H9 (cell line): ENCODE measurements at places on chromosomes 4 and X. TPM values are rescaled to one million over a fixed set of nuclear protein-coding genes. Genes with fewer than 3 reads are reported as not detected.

Gene IL1RAPL2
- total RNA-seq, result 0.13 TPM in 1 of 2 replicates, not detected in the other

Gene TMEM31
- 0.55 and 0.64 TPM in 2 replicates for total RNA-seq

Gene STATH
- total RNA-seq, result not detected in 2 replicates

Gene SERTM2
- 0.22 and 0.29 TPM in 2 replicates for total RNA-seq

Gene GLUD2
- 0.99 and 1.0 TPM in 2 replicates for total RNA-seq

Gene BRS3
- total RNA-seq, result not detected in 2 replicates

Gene DKC1
- 160 and 164 TPM in 2 replicates for total RNA-seq

Gene HMX1
- total RNA-seq, result 0.26 and 0.31 TPM in 2 replicates

Gene MAGEA10
- total RNA-seq, result not detected in 2 replicates

Gene MAGED1
- 163 and 169 TPM in 2 replicates for total RNA-seq

DNA sequence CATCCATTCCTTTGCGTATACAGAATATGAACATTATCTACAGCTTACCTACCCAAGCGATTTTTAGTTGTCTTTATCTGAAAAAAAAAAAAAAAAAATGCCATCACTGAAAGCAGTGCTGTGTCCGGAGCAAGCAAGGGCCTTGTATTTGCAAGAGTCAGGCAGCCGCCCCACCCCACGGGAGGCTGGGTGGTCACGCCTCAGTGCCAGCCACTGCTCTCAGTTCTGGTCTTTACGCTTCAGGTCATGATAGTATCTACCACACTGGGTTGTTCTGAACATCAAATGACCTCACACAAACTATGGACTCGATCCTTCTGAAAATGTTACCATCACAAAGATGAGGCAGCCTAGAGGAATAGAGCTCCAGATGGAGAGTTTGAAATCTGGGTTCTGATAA, 62.7 kb upstream of the HELT start:
- peak; percentile 0 for DNase-seq

GRCh38 chr4:25925486-25926201, 11.6 kb downstream of the SMIM20 start:
- DNase-seq, result peak; percentile 55

DNA sequence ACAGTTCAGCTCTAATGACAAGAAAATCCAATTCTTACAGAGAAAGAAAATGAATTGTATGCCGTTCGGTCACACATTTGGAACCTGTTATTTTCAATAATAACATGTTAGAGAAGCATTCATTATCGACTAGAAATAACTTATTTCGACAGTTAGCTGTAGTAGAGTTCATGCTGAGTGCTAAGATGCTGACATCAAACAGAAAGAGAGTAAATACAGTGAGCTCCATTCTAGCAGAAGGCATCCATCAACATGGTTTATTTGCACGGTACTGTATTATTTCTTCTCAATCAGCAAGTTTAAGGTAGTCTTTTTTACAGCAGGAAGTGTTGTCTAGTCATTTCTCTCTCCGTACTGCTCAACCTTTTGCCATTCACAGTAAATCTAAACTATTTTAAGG, 732.1 kb downstream of the STIM2 start:
- no peak for DNase-seq

GRCh38 chr4:41120297-41121217, 93.8 kb downstream of the APBB2 start:
- no peak for DNase-seq

DNA sequence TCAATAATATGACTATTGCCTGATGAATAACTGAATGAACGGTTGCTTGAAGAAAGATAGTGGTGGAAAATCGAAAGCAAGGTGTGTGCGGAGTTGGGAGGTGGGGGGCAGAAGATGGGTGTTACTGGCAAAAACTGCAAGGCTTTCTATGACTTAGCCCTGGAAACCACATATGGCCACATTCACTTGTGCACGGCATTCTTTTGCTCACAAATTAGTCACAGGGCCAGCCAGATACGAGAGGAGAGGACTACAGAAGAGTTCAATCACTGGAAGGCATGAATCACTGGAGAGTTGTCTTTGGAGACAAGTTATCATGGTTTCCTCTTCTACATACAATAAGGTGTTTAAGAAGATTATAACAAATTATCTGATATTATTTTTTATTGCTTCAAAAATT, 626.5 kb upstream of the CPEB2 start:
- DNase-seq, result no peak

GRCh38 chr4:179989975-179990374, 2253.2 kb upstream of the TENM3 start:
- no peak for DNase-seq

DNA sequence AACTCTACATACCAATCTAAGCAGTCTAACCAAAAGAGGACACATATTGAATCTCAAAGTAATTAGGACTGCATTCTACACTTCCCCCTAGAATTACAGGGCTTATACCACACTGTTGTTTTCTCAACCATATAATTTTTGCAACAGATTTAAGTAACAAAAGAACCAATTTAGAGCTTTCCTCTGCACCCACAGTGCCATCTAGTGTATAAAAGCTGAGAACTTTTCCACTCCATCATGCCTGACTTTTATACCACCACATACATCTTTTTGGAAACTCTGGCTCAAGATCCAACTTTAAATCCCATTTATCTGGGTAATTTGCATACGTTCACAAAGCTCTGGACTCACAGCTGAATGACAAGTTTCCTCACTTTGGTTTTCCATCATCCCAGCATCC, 99.5 kb downstream of the EFHC2 start:
- DNase-seq, result no peak

- no peak for DNase-seq
Observed at GRCh38 chr4:52576326-52576725, 82.8 kb downstream of the USP46 start.

DNA sequence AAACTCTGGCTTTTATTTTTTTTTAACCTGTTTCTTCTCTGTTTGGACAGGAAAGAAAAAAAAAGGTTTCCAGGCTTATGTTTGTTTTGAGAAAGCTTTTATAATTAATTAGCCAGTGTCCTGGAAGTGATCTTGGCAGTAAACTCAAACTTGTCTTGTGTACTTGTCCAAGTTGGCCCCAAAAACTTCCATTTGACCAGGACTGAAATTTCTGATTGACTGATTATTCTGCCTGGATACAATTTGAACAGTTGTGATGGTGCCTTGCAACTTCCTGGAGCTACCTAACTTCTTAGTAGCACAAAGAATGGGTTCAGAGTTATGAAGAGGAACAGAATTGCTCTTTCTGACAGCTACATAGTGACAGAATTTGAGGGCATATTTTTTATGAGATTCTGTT, 62.0 kb downstream of the SLC4A4 start:
- DNase-seq, result no peak

DNA sequence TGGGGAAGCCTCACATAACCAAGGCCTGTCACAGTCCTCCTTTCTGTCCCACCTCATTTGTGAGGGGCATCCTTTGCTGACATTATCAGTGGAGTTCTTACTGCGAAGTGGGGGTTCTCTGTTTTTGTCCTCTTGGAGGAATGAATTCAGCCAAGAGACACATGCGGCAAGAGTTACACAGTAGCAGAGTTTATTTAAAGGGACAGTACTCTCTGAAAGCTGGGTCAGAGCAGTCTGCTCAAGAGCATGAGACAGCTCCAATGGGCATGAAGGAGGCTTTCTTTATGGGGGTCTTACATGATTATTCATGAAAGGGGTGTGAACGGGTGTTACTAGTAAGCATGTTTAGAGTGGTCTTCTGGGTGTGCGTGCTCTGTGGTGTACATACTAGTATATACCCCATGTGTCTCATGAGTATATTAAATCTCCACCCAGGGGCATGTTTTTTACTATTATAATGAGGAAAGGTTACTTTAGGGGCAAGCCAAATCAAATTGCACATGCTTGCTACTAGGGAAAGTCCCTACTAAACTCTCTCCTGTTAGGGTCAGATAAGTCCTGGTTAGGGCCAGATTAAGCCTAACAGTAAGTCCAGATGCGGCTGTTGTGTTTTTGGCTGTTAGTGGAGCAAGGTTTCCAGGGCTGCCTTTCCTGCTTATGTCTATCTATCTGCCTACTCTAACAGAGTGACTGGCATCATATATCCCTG, 19.8 kb upstream of the LGI2 start:
- no peak for DNase-seq

- no peak for DNase-seq
Observed at GRCh38 chr4:185941461-185941860, 127.5 kb upstream of the TLR3 start.

GRCh38 chr4:80790152-80790551, 240.4 kb upstream of the BMP3 start:
- DNase-seq, result no peak

DNA sequence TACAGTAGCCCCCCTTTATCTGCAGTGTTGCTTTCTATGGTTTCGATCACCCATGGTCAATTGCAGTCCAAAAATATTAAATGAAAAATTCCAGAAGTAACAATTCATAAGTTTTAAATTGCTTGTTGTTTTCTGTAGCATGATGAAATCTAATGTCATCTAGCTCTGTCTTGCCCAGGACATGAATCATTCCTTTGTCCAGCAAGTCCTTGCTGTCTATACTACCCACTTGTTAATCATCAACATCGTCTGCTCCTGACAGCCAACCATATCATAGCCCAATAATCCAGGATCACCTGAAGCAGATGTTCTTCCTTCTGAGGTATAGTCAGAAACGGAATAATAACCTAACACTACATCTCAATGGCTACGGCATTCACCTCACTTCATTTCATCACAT, 79.8 kb downstream of the ADAMTS3 start:
- no peak for DNase-seq

DNA sequence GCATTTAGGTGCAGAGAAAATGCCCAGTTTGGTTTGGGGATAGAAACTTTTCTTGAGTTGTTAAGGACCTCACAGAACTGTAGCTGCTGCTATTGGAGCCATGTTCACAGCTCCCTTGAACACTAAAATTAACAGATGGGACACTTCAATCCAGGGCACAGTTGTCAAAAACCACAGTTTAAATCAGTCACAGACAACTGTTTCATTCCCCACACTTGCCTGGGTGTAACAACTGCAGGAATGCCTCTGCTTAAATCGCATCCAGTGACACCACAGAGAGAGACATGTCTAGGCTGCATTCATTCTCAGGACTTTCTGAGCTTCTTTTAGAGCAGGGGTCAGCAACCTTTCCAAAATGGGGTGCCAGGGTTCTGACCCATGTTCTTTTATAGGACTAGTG, 12.7 kb upstream of the CAPN6 start:
- DNase-seq, result no peak

GRCh38 chr4:2788532-2789103, 4.3 kb upstream of the SH3BP2 start:
- DNase-seq, result peak; percentile 21

- DNase-seq, result no peak
Observed at GRCh38 chr4:142248946-142249345, 597.2 kb downstream of the INPP4B start.

DNA sequence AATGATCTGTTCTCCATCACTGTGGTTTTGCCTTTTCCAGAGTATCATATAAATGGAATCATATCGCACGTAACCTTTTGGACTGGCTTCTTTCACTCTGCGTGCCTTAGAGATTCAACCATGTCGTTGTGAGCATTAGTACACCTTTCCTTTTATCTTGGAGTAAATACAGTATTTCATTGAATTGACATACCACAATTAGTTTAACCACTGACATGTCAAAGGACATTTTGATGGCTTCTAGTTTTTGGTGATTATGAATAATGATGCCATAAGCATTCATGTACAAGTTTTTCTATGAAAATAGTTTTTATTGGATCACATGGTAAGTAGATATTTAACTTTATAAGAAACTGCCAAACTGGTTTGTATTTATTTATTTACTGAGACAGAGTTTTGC, 35.2 kb downstream of the DDX3X start:
- DNase-seq, result no peak

GRCh38 chrX:53441531-53442321, 7.6 kb upstream of the HSD17B10 start:
- peak; percentile 88 for DNase-seq

GRCh38 chr4:163744861-163745260, 250.4 kb downstream of the TMA16 start:
- no peak for DNase-seq

DNA sequence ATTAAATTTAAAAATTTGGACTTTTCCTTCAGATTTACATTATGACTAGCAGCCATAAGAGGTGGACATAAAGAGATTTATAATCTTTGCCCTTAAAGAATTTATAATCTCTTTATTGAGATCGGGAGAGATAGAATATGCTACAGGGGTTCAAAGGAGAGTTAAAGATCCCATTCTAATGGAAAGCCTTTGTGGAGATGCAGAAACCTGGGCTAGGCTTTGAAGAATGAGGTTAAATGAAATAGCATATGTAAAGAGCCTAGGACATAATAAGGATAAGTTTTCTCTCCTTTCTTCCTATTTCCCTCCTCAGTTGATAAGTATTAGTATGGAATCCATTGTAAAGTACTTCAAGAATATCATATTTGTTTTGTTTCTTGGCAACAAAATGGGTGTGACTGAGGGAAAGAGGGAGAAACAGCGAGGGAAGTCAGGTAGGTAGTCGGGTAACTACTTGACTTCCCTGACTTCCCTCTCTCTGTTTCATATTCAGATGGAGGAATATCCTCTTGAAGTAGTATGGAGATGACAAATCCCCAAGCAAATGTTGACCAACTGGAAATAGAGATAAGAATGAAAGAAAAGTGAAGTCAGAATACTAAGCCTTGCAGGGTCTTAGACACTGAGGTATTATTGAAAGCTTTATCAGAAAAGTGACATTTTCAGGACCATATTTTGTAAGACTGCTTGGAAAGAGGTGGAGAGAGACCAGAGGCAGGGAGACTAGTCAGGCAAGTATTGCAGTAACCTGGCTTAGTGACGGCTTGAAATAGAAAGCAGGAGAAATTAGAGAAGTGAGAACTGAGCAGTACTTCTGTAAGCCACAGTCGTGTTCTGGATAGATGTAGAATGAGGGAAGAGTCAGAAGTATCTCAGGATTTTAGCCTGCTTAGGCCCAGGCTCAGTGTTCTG, 82.9 kb downstream of the PDLIM5 start:
- no peak for DNase-seq

DNA sequence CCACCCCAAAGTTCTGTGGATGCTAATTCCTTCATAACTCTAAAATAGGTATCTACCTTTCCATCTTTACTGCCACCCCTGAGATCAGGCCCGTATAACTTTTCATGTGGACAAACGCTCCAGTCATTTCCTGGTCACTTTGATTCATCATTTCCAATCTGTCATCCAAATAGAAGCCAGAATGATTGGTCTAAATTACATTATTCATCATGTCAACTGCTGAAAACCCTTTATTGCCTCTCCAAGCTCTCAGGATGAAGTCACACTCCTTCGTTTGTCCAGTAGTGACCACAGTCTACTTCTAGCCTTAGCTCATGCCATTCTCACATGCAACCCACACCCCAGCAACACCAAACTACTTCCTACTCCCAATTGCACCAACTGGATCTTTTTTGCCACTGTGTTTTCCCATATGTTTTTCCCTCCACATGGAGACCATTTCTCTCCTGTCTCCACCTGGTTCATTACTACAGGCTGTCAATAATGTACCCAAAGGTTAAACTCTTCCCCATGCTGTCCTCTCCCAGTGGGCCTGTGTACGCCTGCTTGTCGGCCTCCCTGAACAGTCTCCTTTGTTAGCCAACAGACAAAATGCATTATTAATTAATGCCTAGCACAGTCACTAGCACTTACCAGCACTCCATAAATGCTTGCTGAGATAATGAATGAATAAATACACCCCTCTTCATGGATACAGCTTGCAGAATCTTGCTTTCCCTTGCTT, 382.6 kb upstream of the NOCT start:
- no peak for DNase-seq

- no peak for DNase-seq
Observed at GRCh38 chr4:166073783-166074182, 200.7 kb downstream of the TLL1 start.

GRCh38 chr4:29113960-29114359, 1606.2 kb upstream of the PCDH7 start:
- no peak for DNase-seq

- no peak for DNase-seq
Observed at GRCh38 chr4:149223659-149224058, 592.0 kb downstream of the IQCM start.

- no peak for DNase-seq
Observed at GRCh38 chr4:118714682-118715081, 29.5 kb downstream of the METTL14 start.
